ENCODE measurements at places on chromosomes 6 and 20.

GRCh38 chr6:28638787-28639430 is 113.2 kb downstream of the GPX5 start:
- no peak for DNase-seq

DNA sequence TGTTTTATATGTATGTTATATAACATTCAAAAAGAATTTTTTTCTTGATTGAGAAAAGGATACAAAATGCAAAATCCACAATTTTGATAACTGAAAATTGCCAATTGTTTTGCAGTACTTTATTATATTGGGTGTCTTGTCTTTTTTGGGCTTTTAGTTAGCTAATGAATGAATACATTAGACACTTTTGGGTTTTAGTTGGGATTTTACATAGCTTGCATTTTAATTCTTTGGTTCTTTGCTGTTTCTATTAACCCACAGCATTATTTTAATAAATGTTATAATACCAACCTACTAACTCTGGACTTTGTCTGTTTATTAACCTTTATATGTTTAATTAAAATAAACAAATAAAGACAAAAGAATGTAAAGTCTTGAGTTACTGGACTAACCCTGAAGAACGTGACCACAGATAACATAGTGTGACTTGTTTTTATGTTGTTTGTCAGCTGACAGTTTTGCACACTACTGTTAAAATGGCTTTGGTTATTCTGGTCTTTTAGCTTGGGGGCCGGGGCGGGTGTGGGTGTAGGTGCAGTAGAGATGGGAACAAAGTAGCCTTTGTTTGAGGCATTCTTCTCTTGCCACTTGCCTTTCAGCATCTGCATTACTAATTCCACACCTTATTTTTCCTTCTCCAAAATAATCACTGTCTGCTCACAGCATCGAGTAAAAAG is 159.1 kb downstream of the QKI start:
- DNase-seq, result no peak

DNA sequence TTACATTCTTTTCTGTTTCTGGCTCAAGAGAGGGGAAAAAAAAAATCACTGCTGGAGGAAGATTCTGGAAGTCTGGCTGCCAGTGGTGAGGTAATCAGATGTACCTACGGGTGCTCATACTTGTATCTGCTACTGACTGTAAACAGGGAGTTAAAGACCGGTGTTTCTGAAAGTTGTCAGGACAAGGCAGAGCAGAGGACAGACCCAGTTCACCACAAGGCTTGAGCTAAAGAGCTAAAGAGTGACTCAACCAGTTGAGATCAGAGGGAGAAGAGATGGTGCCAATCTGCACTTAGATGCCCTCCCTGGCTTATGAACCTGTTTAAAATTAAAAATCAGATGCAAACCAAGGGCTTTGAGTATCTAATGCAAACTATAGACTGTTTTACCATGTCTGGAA is 55.4 kb downstream of the CEP162 start:
- no peak for DNase-seq

GRCh38 chr6:158501360-158502262 is 58.3 kb upstream of the TMEM181 start:
- DNase-seq, result no peak

DNA sequence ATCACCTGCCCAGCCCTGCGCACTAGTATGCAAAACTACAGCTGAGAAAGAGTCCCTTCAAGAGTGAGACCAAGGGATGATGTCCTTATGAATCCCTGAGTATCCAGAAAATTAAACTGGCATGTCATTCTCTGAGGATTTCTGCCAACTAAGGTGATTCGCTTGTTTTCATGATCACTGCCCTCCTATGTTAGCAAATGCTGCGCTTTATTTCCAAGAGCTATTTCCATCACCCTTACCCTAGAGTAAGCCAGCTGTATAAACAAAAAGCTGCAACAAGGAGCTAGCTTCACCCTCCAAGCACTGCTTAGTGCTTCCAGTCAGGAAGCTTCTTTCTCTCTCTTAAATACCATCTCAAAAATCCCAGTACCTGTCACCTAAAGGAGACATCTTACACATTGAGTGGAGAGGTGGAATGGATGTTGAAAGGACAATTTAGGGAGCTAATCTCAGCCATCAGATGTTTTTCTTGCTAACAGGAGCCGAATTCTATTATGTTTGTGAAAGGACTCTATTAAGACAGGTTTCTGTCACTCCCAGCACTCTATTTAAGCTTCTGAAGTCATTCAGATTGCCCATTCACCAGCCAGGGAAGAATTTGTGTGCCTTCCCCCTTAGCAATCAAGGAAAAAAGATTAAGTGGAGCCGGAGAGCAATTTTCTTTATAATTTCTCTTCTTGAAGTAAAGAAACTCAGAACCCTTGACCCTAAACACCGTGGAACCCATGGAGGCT is 322.2 kb downstream of the NRN1 start:
- DNase-seq, result peak; percentile 70

GRCh38 chr6:14472986-14473337 is 355.4 kb downstream of the CD83 start:
- DNase-seq, result no peak

DNA sequence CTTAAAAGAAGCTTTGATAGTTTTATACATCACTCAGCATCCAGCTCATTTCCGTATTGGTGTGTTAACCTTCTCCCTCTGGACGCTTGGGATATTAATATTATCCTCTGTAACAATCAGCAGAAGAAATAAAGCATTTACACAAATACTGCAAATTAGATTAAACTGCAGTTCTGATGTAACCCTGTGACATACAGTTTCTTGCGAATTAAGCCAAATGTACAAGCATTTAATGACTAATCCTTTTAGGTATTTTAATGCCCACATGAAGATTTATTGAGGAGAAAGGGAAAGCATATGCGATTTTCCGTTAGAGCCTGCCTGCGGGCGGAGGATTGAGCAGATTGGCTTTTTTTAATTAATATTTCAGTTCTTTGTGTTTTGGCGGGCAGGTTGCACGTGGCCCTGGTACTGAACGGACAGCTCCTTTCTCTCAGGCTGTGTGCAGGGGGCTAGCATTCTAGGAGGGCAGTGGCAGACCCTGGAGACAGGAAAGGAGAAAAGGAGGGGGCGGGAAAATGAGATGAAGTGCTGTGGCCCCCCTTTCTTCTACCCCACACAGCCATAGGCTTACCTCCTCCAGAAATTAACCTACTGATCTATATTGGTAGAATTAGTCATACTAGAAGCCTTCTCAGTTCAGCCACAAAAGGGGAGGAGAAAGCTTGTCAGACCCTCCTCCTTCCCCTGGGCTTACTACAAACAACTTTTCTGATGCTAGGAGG is 14.1 kb upstream of the TFAP2D start:
- DNase-seq, result peak; percentile 2

GRCh38 chr20:51249215-51249614 is 226.3 kb upstream of the KCNG1 start:
- DNase-seq, result no peak

- no peak for DNase-seq
Measured at GRCh38 chr20:17343091-17343490, 116.3 kb downstream of the PCSK2 start.

GRCh38 chr6:104281370-104281769 is 578.3 kb downstream of the HACE1 start:
- DNase-seq, result no peak

GRCh38 chr20:18589941-18590674 is 2.3 kb downstream of the DTD1 start:
- DNase-seq, result no peak

GRCh38 chr20:45181639-45182038 is 6.9 kb downstream of the PI3 start:
- peak; percentile 18 for DNase-seq

GRCh38 chr20:57480444-57481160 is 44.3 kb downstream of the CTCFL start:
- no peak for DNase-seq

DNA sequence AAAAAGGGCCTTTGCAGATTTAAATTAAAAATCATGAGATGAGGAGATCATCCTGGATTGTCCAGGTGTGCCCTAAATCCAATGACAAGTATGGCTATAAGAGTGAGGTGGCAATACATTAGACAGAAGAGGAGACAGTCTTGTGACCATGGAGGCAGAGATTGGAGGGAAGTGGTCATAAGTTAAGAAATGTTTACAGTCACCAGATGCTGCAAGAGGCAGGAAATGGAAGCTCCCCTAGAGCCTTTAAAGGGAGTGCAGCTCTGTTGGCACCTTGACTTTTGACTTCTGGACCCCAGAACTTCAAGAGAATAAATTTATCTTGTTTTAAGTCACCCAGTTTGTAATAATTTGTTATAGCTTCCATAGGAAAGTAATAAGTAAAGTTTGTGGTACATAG is 61.1 kb downstream of the HMGN3 start:
- no peak for DNase-seq

- DNase-seq, result peak; percentile 69
Measured at GRCh38 chr6:74598462-74599393, 607.1 kb downstream of the COL12A1 start.

- DNase-seq, result no peak
Measured at GRCh38 chr20:7660165-7660564, 280.1 kb downstream of the HAO1 start.

DNA sequence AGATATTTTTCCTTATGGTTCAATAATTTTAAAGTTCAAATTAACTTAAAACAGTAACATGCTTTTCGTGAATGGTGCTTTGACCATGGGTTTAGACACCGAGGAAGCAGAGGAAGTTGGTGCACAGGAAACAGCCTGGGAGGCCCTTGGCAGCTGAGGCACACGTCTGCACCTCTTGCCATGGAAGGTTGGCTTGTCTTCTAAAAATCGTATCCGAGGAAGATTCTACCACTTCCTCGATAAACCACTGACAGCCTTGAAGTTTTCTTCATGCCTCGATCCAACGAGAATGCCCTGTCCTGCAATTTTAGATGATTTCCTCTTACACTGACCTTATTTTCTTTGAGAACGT is 12.2 kb downstream of the DLL1 start:
- DNase-seq, result no peak

DNA sequence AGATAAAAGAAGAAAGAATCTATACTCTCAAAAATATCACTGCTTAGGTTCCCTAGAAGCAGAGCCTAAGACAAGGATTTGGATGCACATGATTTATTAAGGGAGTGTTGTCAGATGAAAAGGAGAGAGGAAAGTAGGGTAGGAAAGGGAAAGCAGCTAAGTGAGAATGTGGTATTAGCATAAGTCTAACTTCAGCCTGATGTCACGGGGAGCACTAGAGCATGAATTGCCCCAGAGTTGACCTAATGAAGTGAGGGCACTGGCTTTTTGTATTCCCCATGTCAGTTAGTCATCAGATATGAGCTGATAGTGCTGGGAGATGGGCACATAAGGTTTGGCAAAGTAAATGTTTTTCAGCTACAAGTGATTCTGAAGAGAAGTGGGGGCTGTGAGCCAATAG is 129.0 kb upstream of the THEMIS start:
- no peak for DNase-seq

- peak; percentile 82 for DNase-seq
Measured at GRCh38 chr20:51462566-51463276, 79.8 kb downstream of the NFATC2 start.

DNA sequence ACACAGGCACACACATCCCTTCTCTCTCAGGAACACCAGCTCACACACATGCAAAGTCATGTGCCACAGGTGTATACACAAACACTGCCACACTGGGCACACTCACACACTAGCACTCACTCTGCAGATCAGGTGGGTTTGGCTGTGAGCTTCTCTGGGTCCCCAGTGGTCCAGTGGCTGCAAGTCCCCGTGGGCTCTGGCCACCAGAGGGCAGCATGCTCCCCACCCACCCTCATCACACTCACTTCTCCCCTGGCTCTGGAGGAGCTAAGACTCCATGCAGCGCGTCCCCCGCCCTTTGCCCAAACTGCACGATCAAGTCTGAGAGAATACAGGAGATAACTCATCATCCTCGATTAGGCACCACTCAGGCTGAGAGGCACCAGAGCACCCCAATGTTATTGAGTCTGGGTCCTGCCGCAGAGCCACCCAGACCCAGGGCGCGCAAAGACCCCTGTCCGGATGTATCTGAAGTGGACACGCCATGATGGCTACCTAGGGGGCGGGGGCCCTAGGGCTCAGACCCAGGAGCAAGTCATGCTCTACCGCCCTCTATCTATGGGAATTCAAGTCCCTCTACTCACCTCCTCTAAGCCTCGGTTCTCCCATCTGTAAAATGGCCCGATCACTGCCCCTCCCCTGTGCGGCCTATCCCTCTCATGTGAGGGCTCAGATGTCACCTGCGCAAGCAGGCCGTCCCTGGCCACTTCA is 90.5 kb downstream of the GRM4 start:
- peak; percentile 59 for DNase-seq

DNA sequence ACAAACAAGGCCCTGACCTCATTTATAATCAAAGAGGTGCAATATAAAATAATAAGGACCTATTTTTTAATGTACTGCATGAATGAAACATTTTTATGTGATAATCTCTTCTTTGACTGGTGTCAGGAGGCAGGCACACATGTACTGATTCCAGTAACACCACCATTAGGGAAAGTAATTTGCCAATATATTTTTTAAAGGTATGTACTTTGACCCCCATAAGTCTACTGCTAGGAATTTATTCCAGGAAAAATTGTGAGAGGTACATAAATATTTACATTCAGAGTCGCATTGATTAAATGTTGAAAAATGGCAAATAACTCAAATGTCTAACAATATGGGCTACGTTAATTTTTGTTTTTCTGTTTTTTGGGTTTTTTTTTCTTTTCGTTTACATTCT is 325.4 kb upstream of the PRDM1 start:
- DNase-seq, result no peak

- peak; percentile 80 for DNase-seq
Measured at GRCh38 chr6:46510651-46511050, 19.4 kb upstream of the RCAN2 start.

DNA sequence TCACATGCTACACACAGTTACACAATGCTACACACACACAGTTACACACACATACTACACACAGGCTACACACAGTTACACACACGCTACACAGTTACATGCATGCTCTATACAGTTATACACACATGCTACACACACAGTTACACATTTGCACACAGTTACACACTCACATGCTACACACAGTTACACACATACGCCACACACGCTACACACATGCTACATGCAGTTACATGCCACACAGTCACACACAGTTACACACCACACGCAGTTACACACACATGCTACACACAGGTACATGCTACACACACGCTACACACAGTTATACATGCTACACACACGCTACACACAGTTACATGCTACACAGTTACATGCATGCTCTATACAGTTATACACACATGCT is 15.6 kb downstream of the MYT1 start:
- DNase-seq, result no peak

DNA sequence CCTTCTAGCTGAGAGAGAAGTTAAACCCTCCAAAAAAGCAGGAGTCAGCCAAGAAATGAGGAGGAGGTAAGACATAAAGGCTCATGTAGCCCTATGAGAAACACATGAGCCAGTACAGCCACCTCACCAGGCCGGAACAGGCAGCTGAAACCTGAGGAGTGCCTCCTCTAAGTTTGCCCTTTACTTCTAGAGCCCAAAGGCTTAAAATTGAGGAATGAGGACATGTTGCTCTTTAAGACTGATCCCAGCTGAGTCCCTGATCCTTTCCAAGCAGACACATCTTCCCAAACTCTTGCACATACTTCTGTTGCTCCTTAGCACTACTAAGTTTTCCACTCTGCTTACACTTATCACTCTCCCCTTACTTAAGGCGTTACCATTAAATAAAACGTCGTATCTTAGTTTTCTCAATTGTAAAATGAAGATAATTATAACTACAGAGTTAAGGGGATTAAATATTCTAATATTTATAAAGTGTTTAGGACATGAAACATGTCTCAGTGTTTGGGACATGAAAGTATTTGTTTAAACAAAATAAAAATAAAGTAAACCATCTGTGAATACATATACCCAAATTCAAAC is 124.0 kb downstream of the OGFRL1 start:
- no peak for DNase-seq

GRCh38 chr20:8213270-8213669 is 81.2 kb downstream of the PLCB1 start:
- no peak for DNase-seq

- no peak for DNase-seq
Measured at GRCh38 chr6:77019081-77019480, 444.2 kb downstream of the HTR1B start.

All from fibroblast of mammary gland (primary cell).